ENCODE measurements at places on chromosomes 5 and 9. TPM values are rescaled to one million over a fixed set of nuclear protein-coding genes. Genes with fewer than 3 reads are reported as not detected.

Gene PCDHB15
- total RNA-seq = 3.9 TPM

Gene C9
- not detected for total RNA-seq

Gene DOLPP1
- total RNA-seq = 4.4 TPM

Gene PHF24
- total RNA-seq = 0.19 TPM

Gene DCAF10
- total RNA-seq = 14.8 TPM

Gene SEC61B
- total RNA-seq = 41.9 TPM

Gene TTC1
- total RNA-seq = 108 TPM

Gene TICAM2
- 2.7 TPM for total RNA-seq

Gene HSPB3
- total RNA-seq = 596 TPM

Gene KIF24
- total RNA-seq = 0.56 TPM

Gene PDCD1LG2
- 2.4 TPM for total RNA-seq

Gene SLC34A1
- total RNA-seq = not detected

Gene TMEFF1
- total RNA-seq = not detected

Gene GLDC
- not detected for total RNA-seq

GRCh38 chr5:60026161-60026560 is 132.6 kb upstream of the PDE4D start:
- DNase-seq = no peak

- no peak for DNase-seq
Measured at GRCh38 chr5:16477541-16477940, 11.9 kb upstream of the ZNF622 start.

DNA sequence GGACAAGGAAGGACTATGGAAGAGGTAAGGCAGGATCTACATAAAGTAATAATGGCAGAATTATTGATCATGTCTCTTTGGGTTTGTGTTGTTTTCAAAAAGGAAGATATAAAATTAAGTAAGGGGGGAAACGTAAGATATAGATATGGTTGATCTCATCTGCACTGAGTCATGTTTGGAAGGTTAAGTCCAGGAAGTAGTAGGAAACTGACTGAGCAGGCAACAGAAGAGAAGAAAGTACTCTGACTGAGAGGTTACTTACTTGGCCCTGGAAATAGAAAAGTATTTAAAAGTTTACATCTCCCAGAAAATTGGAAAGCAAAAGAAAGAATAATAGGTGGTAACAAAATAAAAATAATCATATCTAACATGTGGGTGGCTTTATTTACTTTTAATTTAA is 405.3 kb upstream of the RGMB start:
- no peak for DNase-seq

- no peak for DNase-seq
Measured at GRCh38 chr5:173846929-173847501, 41.1 kb upstream of the CPEB4 start.

GRCh38 chr5:6905883-6906282 is 192.7 kb downstream of the TENT4A start:
- DNase-seq = peak; percentile 52

- no peak for DNase-seq
Measured at GRCh38 chr9:88363661-88364060, 24.6 kb upstream of the SPIN1 start.

- no peak for DNase-seq
Measured at GRCh38 chr5:42108468-42108867, 183.4 kb downstream of the FBXO4 start.

GRCh38 chr9:18190671-18191374 is 283.1 kb upstream of the ADAMTSL1 start:
- no peak for DNase-seq

GRCh38 chr5:139638090-139638735 is 9.9 kb upstream of the CXXC5 start:
- peak; percentile 92 for DNase-seq

DNA sequence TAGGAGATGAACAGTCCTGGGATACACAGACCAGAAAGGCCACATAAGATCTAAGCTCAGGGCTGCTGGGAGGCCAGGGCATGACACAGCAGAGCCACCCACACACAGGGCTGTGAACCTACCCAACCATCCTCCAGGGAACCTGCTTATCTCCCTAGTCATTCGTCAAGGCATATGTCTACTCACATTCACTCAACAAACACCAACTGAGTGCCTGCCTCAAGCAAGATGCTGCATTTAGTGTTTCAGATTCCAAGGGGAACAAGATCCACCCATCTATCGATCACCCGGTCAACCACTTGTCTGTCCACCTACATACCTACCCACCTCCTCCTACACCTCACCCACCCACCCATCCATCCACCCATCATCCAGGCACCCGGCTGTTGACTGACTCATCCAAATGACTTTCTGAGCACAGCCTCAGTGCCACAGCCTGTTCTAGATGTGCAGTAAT is 1.9 kb downstream of the DPM2 start:
- DNase-seq = no peak

GRCh38 chr5:9148242-9148641 is 397.6 kb downstream of the SEMA5A start:
- no peak for DNase-seq

DNA sequence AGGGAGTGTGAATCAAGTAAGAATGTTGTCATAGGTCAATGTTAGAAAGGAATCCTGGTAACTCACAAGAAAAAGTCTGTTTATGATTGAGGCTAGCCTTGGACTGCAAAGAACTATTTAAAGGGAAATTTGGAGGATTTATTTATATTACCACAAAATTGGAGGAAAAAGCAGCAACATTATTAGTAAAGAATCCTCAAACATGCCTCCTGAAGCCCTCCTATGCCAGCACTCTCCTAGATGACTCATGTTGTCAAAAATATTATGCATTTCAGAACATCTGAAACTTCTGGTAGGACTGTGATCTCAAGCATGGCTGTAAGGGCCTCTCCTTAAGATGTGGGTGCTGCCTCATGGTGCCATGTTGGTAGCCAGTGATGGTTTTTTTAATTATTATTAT is 628.5 kb downstream of the CHSY3 start:
- DNase-seq = no peak

GRCh38 chr9:19405771-19406170 is 3.0 kb upstream of the ACER2 start:
- DNase-seq = no peak

GRCh38 chr9:34522091-34522887 is 501 bp downstream of the ENHO start:
- no peak for DNase-seq

DNA sequence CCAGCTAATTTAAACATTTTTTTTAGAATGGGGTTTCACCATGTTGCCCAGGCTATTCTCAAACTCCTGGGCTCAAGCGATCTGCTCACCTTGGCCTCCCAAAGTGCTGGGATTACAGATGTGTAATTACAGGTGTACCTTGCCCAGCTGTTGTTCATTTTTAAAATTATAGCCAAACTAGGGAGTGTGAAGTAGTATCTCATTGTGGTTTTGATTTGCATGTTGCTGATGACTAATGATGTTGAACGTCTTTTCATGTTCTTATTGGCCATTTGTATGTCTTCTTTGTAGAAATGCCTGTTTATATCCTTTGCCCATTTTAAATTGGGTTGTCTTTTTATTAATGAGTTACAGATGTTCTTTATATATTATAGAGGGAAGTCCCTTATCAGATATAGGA is 31.5 kb downstream of the EHMT1 start:
- no peak for DNase-seq

- no peak for DNase-seq
Measured at GRCh38 chr5:2999926-3000325, 248.4 kb upstream of the IRX2 start.

DNA sequence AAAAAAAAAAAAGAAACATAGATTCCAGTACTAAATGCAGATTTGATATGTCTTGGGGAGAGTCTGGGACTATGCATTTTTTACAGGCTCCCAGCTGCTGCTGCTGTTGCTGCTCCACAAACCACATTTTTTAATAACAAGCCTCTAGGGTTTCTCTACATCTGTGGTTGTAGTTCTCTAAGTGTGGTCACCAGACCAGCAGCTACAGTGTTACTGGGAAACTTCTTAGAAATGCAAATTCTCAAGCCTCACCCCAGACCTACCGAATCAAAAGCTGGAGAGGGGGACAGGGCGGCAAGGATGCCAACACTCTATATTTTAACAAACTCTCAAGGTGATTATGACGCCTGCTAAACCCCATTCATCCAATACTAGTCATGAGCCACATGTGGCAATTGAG is 293.4 kb upstream of the PTGER4 start:
- DNase-seq = no peak

DNA sequence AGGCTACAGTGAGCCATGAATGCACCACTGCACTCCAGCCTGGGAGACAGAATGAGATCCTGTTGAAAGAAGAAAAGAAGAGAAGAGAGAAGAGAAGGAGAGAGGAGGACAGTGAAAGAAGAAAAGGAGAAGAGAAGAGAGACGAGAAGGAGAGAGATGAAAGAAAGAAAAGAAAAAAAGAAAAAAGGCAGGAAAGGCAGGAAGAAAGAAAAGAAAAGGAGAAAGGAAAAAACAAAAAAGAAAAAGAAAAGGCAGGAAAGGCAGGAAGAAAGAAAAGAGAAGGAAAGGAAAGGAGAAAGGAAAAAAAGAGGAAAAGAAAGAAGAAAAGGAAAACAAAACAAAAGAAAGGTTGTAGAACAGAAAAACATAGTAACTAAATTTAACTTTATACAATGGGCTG is 14.2 kb downstream of the CAMSAP1 start:
- no peak for DNase-seq

DNA sequence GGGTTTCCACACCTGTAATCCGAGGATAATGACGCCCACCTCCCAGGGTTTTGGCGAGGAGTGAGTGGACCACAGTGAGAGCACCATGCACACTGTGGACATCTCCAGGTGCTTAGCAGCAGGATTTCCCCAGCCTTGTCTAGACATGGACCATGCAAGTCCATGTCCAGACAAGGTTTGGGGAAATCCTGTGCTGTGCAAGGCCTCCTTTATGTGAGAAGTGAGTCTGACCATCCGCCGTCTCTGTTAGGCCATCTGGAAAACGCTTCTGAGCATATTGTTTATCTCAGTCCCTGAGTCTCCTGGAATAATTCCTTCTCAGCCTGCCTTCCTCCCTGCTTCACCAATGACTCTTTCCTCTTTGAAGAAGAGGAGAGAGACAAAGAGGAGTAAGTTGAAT is 26.2 kb upstream of the TNFAIP8 start:
- DNase-seq = no peak

DNA sequence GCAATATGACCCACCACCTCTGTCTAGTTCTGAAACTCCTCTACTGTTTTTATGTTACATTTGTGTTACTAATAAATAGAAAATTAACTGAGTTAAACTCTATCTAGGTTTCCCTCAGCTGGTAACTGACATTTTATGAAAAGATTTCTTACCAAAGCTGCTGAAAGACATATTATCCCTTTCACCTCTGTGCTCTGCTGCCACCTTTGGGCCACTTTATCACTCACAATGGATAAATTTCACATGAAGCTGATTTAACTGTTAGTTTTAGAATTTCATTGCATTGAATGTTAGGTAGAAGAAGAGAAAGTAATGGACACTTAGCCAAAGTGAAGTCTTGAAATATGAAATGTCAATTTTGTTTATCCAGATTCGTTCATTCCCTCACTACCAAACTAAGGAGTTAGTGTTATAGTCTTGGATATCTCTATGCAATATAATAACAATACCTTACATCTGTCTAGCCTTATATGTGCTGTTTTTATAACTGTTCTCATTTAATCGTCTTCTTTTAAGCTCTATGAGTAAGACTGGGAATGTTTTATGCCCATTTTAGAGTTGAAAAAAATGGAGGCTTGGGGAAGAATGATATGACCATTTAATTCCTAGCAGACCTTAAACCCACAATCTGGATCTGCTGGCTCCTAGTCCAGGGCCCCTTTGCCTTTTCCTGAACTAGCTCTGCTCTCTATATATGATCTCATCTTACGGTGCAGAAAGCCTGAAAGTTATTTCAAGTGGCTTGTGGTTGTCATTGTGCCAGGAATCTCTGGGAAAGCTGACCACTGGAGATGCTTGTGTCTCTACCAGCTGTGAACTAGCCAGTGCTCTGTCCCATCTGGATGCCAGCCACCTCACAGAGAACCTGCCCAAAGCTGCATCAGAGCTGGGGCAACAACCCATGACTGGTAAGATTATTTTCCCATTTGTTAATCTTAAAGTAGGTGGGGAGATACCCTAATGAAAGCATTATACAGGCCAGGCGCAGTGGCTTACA is 97.1 kb downstream of the GOLPH3 start:
- DNase-seq = peak; percentile 67

GRCh38 chr5:172717481-172718195 is 53.4 kb downstream of the DUSP1 start:
- DNase-seq = no peak

GRCh38 chr9:33860200-33860871 is 43.4 kb downstream of the UBE2R2 start:
- DNase-seq = no peak

DNA sequence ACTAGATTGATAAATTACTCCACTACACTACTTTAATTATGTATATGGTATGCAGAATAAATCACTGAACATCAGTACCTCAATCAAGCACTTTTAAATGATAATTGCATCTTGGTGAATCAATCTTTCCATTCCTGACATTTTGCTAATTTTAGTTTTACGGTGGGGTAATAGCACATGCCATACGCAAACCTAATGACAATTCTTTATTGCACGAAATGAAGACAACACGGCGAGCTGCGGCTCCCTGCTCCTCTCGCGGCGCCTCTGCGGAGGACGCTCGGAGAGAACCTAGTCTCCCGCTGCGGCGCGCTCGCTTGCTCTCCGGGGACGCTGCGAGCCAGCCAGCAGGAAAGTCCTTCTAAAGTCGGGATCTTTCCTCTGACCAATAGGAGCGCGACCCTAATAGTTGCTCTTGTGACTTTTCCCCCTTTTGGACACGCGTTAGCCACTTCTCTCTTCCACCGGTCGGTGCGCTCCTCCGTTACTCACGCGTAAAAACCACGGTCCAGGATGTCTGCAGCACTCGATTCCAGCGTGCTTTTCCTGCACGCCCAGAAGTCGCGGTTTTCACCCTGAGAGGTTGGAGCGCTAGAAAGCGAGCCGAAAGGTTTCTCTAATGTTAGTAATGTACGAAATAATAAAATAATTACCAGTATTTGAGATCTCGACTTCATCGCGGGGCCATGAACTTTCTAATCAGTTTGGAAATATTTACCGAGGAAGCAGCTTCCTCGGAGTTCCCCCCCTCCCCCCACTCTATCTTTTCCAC is 1.0 kb upstream of the MEF2C start:
- peak; percentile 85 for DNase-seq

DNA sequence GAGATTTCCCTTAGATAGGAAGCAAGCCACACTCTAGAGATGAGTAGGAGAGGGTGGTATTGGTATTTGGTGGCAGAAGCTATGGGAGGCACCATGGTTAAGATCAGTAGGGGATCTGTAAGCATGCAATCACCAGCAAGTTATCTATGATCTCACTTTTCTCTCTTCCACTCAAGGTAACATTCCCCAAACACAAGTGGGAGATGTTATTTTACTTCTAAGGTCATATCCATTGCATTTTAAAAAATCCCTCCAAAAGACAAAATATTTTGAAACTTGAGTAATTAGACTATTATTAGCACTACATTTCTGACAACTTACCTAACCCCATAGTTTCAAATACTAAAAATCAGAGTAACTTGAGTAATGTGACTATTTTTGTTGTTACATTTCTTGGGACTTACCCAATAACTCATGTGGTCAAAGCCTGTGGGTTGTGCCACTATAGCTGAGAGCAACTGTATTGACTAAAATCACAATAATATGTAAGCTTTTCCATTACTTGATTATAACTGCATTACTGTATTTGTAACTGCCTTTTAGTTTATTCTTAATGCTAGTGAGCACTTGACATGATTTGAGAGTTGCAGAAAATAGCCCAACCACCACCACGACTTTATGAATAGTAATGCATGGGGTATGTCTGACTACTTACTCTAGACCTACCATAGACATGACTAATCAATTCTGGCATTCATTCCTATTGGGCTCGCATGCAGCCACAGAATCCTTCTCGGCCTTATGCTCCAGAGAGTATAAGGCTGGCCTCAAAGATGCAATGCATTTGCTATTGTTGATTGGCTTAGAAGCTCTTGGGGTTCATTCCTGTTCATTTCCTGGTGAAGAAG is 264.7 kb downstream of the TRIM32 start:
- no peak for DNase-seq

Measured in Right ventricle myocardium superior (tissue), 1 donor.